Stimulated activated CD4-positive, alpha-beta T cell treated with anti-CD3 and anti-CD28 coated beads, Interleukin-15, amount 100 ng/mL, for 1 hour (primary cell): ENCODE measurements at places on chromosomes 1 and 21.

DNA sequence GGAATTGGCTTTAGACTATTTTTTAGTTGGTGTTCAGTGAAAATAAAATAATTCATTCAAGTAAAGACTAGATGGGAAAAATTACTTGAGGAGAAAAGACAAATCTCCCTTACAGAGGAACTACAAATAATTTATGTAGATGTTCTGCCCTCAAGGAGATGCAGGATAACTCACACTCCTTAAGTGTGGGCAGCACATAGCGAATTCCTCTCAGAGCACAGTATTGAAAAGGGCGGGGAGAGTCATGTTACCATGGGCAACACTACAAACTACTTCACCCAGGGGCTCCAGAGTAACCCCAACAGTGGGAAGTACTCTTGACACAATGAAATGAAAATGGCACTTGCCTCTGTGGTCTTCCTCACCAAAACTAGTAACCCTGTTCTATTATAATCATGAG, 20.6 kb upstream of the LAMC2 start:
- no peak for DNase-seq

DNA sequence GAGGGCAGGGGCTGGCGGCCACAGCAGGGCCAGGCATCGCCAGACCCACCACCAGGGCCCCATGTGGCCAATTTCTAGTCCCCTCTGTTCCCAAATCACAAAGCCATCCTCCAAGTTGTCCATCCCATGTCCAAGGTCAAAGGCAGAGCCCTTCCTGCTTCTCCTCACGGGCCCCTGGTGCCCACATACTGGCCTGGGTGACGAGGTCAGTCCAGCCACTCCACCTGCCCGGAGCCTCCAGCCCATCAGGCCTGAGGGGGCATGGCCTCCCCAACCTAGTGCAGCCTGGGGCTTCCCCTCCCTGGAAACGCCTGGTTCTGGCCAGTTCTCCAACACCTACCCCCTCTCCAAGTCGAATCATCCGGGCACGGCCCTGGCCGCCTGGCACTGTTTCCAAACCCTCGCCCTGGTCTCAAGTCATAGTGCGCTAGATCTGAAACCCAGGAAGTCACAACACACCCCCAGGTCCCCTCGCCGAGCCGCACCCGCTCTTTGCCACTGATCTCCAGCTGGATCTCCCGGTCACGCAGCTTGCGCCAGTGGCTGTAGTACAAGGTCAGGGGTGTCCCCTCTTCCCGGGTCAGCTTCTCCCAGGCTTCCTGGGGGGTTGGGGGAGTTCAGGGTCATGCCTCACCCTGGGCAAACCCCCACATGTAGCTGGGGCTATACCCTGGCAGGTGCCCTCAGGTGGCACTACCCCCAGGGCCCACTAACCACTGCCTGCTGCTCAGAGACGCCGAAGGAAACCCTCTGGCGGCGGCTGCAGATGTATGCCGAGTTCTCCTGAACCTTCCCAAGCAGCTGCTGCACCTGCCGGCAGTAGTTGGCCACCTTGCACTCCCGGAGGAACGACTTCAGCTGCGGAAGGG, 13.1 kb downstream of the NOC2L start:
- no peak for DNase-seq

DNA sequence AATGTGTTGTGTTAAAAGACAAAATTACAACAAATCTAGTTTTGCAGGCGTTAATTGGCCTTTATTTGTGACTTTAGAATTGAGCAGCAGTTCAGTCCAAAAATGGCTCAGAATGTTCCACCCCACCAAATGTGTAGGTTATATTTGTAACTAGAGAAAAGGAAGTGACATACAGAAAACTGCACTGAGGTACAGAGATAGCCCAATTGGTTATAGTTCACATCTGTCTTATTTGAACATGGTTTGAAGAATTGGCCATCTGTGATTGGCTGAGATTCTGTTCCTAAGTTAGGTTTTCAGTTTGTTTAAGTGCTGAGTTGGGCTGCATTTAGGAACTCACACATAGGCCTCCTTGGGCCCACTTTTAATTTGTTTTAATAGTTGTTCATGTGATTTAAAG, 12.0 kb upstream of the FMO2 start:
- DNase-seq = no peak

DNA sequence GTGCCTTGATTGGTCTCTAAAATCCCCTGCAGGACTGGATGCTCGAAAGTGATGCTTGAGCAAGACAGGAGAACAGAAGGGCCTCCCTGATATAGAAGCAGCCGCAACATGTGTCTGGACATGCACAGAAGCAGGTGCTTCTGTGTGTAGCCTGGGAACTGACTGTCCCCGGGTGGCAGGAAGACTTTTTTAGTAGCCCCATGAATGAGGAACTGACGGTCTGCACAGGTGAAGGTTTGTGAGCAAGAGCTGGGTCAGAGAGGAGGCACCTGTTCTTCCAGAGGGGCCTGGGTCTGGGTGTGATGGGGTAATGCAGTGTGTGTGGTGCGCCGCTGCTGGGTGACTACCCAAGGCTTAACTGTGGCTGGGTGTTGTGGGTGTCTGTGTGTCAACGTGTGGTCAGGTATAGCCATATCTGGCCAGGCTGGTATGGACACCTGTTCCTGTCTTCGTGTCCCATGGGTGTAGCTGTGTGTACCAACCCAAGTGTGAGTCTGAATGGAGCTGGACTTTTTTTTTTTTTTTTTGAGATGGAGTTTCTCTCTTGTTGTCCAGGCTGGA, 39.1 kb upstream of the FOXO6 start:
- no peak for DNase-seq

GRCh38 chr21:46500224-46500861, 41.7 kb downstream of the DIP2A start:
- no peak for DNase-seq

GRCh38 chr1:31790140-31790539, 25.7 kb downstream of the SPOCD1 start:
- no peak for DNase-seq

- DNase-seq = no peak
Observed at GRCh38 chr1:201279313-201279712, 4.0 kb upstream of the PKP1 start.

- no peak for DNase-seq
Observed at GRCh38 chr1:225842788-225843425, 33.0 kb downstream of the EPHX1 start.
